Retina (tissue), 1 donor: ENCODE measurements at places on chromosomes 2 and 18.

DNA sequence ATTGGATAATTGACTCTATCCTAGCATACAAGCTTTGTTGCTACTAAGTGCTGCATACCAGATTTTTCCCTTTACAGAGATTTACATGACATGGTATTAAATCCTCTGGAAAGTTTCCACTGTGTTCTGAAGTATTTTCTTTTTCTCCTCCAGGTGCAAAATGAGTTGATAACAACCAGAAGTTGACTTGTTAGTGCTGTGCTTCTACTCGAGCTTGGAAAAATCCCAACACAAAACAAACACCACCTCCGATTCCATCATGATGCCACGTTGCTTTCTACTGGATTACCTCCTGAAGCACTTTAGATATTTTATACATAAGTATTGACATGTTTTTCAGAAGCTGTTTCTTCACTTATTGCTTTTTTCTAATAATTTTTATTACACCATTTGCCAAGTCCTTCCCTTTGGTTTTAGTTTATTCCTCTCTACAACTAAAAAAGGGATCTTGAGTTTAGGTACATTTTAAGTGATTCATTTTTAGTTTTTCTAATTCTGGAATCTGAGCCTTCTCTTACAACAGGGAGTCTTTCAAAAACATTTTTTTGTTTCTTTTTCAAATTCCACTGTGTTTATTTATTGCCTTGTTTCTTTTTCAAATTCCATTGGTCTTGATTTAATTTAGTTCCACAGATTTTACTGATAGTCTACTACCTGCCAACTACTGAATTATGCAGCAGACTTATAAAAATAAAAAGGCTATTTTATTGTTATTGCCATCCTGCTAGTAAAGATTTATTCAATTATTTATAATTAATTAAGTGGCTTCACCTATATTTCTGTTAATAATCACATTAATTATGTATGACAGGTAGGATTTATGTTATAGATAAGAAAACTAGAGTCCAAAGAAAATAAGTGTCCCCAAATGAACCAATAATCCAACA, 143.4 kb downstream of the PPP1R1C start:
- no peak for DNase-seq

GRCh38 chr2:217910875-217911212, 92.0 kb downstream of the TNS1 start:
- no peak for DNase-seq

GRCh38 chr2:214069254-214069653, 341.6 kb upstream of the VWC2L start:
- DNase-seq = no peak

DNA sequence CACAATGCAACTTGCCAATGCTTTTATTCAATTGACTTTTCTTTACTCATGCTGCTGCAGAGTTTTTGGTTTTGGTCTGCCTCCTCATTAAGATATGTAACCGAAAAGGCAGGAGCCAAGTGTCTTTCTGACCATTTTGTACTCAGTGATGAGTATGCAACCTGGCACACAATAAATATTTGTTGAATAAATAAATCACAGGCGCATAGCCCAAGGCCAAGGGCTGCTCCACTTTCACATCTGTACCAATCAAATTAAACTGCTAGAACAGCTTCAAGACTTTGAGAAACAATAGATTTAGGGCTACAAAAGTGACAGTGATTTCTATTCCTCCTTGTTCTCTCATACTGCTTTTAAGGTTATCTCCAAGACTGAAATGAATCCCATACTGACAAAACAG, 828.2 kb downstream of the RNF144A start:
- no peak for DNase-seq

DNA sequence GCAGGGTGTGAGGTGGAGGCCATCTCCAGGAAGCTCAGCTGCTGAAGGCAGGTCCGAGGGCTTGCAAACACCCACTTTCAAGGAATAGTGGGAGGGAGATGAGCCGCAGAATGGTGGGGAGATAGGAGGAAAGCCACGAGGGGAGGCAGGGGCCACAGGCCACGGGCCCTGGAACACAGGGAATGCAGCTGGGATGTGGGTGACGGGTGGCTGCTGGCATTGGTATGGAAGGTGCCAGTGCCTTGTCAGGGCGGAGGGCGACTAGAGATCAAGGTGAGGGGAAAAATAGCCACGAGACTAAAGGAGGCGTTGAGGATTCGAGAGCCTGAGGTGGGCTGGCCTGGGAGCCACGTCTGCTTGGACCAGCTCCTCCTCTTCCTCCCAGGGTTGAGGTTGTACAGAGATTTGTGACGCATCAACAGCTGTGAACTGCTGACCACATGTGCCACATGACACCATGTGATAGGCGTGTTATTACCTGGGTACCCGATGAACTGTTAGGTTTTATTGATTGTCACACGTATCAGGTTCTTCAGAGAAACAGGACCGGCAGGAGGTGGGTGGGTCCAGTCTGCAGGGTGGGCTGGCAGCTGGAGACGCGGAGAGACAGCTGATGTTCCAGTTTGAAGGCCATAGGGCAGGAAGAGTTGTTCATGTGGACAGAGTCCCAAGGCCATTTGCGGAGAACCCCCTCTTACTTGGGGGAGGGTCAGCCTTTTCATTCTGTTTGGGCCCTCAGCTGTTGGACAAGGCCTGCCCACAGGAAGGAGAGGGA, 9.9 kb downstream of the IMPA2 start:
- no peak for DNase-seq

GRCh38 chr2:84223191-84223590, 235.9 kb downstream of the SUCLG1 start:
- no peak for DNase-seq

DNA sequence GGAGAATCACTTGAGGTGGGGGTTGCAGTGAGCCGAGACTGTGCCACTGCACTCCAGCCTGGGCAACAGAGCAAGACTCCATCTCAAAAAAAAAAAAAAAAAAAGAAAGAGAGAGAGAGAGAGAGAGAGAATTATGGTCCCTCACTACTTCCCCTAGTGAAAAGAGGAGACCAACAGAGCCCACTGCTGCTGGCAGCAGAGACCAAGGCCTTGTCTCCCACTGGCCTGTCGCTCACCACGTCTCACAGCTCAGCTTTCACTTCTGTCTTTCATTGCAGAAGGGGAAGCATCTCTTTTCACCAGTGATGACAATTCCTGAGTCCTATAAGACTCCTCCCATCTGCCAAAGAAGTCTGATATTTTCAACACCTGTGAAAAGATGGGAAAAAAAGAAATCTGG, 81.3 kb downstream of the CLHC1 start:
- DNase-seq = no peak

DNA sequence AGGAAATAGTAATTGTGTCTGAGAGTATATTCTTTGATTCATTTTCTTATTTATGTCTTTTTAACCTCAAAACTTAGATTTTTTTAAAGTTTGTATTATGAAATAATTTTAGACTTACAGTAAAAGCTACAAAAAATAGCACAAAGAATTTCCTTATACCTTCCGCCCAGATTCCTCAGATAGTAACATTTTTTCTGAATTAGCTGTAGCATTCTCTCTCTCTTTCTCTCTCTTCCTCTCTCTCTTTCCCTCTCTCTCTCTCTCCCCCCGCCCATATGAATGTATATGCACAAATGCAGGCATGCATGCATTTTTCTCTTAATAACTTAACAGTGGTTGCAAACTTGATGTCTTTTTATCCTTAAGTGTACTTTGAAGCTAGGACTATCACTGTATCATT, 361.1 kb upstream of the NRP2 start:
- no peak for DNase-seq
